ENCODE measurements at places on chromosomes 6 and 20.

DNA sequence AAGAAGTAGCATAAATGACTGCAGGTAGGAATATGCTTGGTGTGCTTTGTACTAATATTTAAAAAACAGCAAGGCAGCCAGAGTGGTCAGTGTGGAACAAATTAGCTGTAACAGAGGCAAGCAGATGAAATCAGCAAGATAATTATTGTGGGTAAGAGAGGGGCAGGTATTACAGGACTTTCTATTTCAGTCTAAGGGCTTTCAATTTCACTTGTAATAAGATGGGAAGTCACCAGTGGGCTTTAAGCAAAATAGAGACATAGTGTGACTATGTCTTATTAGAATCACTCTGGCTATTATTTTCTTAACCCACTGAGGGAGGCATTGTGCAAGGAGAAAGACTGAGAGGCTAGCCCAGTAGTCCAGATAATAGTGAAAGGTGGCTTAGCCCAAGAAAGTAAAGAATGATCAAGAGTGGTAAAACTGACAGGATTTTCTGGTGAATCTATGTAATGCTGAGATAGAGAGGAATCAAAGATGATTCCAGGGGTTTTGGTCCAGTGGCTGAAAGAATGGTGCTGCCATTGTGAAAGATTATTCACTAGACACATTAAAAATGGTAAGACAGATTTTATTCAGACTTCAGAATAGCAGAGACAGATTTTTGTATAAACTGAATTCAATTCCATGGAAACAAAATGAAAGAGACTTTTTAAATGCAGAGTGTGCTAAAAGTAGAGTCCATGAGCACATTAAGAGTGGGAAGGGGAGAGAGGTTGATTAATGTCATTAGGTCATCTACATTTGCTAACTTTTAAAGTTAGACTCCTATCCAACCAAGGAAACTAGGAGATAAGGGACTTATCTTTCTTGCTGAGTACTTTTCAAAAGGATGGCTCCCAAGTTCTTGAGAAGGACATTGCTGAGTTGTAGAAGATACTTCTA, 1136.0 kb downstream of the HACE1 start:
- DNase-seq: no peak

- no peak for DNase-seq
Observed at GRCh38 chr20:58583586-58583985, 67.5 kb upstream of the STX16 start.

GRCh38 chr6:126069449-126069848, 83.1 kb downstream of the TRMT11 start:
- no peak for DNase-seq

- no peak for DNase-seq
Observed at GRCh38 chr6:111477481-111477938, 5.5 kb downstream of the REV3L start.

GRCh38 chr6:87393026-87393622, 14.6 kb upstream of the CFAP206 start:
- peak; percentile 43 for DNase-seq

- no peak for DNase-seq
Observed at GRCh38 chr6:39706819-39707335, 18.3 kb downstream of the KIF6 start.

DNA sequence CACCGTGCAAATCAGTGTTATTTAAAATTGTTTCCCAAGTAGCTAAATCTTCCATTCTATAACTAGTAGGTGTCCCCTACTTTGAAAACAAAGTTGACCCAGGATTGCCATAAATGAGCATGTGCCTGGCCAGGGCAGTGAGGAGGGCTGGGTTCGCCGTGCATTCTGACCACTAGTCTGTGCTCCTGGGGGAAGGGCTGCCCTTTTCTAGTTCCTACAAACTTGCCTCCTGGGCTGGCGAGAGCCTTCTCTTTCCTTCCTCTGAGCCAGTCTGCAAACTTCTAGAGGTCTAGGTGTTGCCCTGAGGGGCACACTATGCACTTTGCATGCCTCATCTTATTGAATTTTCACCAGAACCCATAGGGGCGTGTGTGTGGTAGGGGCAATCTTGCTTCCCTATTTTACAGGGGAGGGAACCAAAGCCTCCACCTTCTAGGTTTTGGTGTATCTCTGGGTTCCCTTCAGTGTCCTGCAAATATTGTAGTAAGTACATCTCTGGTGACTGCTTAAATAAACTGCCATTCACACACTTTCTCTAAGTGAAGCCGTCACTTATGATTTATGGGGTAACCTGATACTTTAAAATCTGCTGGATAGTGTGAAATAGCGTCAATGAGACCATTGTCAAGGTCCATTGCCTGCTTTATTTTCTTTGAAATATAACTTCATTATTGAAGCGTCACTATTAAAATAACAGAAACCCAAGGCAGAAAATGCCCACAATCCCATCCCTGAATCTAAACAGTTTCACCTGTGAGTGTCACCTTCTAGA, 42.2 kb downstream of the CDH26 start:
- DNase-seq: no peak

GRCh38 chr20:56285496-56285895, 37.0 kb downstream of the MC3R start:
- no peak for DNase-seq

DNA sequence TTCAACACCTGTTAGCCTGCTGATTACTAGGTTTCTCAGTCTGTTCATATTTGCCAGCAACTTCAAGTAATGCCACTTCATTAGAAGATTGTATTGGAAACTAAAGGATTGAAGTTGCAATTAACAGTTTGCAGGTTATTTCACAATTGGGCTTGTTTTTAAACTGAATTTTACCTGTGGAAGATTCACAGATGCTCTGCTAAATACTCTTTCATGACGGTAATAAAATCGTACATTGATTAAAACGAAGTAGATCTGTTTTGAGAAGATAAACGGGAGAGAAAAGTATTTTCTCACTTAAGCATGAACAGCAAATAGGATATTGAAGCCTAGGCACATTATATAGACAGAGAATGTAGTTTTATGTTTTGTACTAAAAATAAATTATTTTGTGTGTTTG, 1.6 kb downstream of the RNF182 start:
- DNase-seq: no peak

DNA sequence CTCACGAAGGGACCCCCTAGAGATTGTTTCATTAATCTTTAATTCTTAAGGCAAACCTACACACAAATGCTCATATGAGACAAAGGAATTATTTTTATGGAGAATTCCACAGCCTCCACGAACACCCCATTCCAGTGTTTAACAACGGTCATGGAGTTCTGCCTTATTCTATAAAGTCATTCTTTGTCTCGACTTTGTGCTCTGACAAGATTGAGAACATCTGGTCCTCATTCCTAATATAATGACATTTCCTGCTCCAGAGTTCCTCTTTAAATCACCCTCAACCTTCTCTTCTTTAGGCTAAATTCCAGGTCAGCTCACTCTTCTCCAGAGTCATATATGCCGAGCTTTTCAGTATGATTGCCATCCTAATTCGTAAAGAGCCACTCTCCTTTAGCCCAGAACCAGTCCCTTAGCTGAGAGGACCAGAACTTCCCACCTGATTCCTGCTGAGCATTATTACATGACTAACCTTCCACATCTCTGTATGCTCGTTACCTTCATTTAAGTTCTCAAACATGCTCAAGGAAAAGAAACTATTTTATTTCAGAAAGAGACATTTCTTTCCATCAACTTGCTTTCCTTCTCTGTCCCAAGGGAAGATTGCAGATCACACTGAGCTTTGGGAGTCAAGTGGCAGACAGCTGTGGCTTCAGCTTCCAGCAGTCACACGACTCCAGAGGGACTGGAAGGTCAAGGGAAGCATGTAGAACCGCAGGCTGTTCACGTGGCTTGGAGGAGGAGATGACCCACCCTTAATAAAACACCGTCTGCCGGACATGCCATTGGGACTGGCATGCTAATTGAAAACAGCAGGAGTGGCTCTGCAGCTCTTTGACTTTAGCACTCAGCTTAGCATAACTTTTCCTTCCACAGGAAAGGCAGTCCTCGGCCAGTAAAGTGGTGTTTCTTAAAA, 467.1 kb upstream of the HSF2 start:
- DNase-seq: peak; percentile 92

- DNase-seq: no peak
Observed at GRCh38 chr6:135291288-135292076, 110.4 kb downstream of the MYB start.

GRCh38 chr20:48236000-48236970, 451.0 kb upstream of the SULF2 start:
- no peak for DNase-seq

GRCh38 chr20:49483696-49484123, 1.2 kb upstream of the KCNB1 start:
- DNase-seq: no peak

DNA sequence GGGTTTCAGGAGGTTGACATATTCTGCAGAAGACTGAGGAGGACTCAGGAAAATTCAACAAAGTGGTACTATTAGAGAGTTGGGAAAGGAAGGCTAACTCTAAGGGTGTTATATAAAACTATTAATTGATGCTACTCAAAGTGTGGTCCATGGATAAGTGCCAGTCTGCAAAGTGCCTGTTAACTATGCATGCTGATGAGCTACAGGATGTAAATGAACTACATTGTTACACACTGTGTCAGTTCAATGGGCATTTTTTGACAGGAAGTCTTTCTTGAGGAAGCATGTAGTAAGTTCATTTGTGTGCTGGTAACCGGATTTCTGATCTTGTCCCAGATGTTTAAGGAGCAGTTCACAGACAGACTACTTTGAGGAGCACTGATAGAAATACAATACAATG, 75.6 kb downstream of the KLHL32 start:
- DNase-seq: no peak

DNA sequence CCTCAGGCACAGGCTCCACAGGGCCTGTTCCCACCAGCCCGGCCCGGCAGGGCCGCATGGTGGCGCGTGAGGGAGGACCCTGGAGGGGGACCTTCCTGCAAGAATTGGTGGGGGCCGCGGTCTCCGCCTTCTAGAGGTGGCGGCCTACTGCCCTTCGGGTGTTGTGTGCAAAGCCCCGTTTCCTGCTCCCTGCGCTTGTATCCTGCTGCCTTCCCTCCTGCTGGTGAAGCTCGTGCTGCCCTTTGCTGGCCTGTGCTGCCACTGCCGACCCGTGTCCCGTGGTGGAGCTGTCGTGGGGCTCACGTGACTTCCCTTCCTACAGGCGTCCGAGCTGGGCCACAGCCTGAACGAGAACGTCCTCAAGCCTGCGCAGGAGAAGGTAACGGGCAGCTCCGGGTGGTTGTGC, 8.4 kb upstream of the COL20A1 start:
- DNase-seq: no peak

- peak; percentile 62 for DNase-seq
Observed at GRCh38 chr6:34237316-34237721, 646 bp downstream of the HMGA1 start.

DNA sequence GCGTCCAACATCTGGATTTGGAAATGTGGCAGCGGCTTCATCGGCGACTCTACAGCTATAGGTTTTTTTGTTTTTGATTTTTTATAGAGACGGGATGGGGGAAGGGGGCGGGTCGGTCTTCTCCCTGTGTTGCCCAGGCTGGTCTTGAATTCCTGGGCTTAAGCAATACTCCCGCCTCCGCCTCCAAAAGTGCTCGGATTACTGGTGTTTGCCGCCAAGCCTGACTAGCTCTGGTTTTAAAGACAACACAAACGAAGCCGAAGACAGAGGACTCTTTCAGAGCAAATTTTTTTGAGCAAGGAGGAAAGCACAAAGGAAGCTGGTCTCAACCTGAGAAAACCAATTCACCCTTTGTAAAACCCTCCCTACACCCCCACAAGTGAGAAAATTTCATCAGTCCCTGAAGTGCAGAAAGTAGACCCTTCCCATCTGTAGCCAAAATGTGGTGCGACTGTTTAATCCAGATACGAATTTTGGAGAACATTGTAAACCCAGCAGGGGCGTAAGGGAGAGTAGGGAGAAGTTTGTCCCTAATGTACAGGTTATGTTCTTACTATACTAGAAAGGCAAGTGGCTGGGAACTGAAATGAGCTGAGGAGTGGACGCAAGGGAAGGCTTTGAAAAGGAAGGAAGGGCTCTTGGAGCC, 185.9 kb downstream of the TRIM27 start:
- no peak for DNase-seq

- DNase-seq: no peak
Observed at GRCh38 chr6:133001040-133001565, 186.7 kb downstream of the RPS12 start.

- peak; percentile 90 for DNase-seq
Observed at GRCh38 chr6:157912326-157912725, 69.3 kb upstream of the SYNJ2 start.

DNA sequence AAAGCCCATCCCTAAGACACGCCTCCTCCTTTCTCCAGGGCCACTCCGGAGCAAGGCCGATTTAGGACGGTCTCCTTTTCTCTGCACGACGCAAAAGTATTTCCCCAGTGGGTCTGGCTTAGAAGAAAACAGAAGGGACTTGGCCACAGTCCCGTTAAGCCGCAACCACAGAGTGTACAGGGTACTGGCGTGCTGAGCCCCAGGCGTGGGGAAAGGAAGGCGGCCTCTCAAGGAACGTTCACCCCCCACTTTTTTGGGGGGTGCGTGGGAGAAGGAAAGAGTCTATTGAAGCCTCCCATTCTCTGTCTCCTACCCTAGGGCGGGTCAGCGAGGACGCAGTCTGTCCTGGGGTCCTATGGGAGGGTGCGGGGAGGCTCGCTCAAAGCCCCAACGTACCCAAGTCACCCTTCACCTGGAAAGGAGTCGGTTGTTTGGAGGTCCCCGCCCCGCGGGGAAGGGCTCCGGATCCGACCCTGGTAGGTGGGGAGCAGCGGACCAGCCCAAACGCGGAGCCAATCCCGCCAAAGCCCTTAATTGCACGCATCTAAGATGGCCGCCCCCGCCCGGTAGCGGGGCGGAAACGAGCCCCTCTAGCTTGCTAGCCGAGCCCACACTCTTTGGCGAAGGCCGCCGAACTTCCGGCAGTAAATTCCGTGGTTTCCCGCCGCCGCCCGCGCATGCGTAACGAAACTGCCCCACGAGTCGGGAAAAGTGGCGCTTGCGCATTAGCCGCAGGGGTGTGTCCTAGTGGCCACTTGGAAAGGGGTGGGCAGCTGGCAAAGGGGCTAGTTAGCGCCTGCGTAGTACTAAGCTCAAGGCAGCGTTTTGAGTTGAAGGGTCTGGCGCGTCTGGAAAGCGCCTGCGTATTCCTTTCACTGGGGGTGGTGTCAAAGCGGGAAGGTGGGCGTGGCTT, at the start of gene OARD1:
TSS of gene OARD1 (minus strand) at position 434 of the 913 bp plus-strand sequence. CDS start 722 bp downstream, outside the sequence.
- peak; percentile 98 for DNase-seq

DNA sequence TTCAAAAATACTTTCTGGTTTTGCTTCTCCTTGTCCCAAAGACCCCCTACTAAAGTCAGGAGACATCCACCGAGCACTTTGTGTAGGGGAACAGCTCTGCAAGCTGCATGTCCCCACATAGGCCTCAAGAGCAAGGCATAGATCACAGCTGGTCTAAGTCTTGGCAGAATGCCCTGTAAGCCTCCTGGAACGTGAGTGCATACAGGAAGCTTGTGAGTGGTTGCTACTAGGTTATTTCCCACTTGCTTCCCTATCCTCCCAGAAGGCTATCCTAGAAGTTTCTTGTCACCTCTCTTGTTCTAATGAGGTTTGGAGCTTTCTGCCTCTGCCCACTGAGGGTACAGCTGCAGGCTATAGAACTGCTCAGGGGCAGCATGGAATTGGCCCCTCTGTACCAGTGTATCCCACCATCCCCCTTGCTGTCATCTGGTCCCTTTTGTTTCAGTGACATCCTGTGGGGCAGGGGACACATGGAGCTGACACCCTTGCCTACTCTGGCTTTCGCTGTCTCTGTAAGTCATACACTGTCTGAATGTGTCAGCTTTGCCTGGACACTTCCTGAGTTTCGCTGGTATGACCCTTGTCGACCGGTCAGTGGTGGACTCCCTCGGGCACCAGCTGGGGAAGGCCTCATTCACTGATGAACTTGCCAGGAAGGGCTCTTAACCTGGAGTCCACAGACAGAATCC, 35.6 kb upstream of the KCNK16 start:
- DNase-seq: no peak

Data from AG20443 (cell line).